Esophagus (tissue), 2 donors: ENCODE measurements at places on chromosomes 3 and 15. TPM values are rescaled to one million over a fixed set of nuclear protein-coding genes. Genes with fewer than 3 reads are reported as not detected.

EPHB1 gene
- polyA plus RNA-seq = 0.38 TPM

AP3B2 gene
- 1.1 TPM for polyA plus RNA-seq

ATP13A5 gene
- 0.26 TPM for polyA plus RNA-seq

GABRB3 gene
- 0.45 TPM for polyA plus RNA-seq

SENP5 gene
- 5.7 TPM for polyA plus RNA-seq

TRH gene
- polyA plus RNA-seq = not detected

NR2F2 gene
- 9.3 TPM for polyA plus RNA-seq

PTX3 gene
- polyA plus RNA-seq = 0.40 TPM

LAMB2 gene
- polyA plus RNA-seq = 219 TPM

TMEM207 gene
- not detected for polyA plus RNA-seq
